ENCODE measurements at places on chromosomes 1 and 21.

DNA sequence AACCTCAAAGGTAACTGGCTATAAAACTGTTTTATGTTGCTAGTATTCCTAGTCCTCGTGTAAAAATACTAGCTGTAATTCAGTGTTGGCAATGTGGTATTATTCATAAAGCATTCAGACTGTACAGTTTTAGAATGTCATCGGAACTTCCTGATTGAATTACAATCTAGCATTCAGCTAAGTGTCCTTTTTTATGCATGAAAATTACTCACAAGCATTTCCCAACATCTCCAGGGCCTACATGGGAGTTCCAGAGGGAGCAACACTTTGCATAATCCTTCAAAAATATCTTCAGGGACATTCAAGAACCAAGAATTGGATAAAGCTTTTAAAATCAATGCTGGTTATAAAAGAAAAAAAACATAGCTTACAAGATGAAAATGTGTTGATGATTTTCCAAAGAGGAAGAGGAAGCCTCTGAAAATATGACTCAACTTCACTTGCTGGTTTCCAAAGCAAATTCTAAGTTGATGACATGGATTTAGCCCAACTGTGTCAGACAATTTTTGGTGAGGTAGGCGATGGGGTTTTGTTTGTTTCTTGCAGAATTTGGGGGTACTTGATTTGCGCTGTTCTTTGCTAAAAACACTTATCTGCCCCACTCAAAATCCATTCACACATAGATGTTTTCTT, 137.8 kb downstream of the SLC44A5 start:
- no peak for DNase-seq

DNA sequence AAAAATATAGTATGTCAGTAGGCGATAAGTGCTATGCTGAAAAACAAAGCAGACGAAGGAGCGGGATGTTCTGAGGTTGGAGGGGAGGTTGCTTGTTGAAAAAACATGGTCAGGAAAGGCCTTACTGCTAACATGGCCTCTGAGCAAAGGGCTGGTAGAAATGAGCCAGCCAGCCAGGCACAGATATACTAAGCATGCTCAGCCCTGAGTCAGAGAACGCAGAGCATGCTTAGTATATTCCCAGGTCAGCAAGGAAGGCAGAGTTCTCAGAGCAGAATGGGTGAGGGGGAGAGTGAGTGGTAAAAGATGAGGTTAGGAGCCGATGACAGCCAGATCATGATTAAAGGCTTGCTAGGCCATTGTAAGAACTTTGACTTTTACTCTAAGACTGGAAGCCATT, 36.7 kb downstream of the ZBTB40 start:
- no peak for DNase-seq

- no peak for DNase-seq
Observed at GRCh38 chr21:42252778-42253340, 33.9 kb downstream of the ABCG1 start.

GRCh38 chr21:45224189-45224938, 63.3 kb downstream of the POFUT2 start:
- no peak for DNase-seq

DNA sequence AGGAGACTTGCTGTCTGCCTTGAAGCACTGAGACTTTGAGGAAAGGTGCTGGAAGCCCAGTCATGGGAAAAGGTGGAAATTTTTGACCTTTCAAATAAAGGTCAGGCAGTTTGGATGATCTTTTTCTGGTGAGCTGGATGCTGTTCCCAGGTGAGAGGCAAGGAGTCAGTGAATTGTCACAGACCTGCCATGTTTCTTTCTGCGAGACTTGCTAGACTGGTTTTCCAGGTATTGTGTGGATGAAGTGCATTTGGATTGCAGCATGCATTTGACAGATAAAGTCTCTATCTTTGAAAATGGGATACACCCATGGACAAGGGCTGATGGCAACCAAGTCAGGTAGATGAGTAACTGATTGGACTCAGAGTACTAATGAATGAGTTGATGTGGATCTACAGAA, 65.7 kb upstream of the NHLH2 start:
- DNase-seq = no peak

DNA sequence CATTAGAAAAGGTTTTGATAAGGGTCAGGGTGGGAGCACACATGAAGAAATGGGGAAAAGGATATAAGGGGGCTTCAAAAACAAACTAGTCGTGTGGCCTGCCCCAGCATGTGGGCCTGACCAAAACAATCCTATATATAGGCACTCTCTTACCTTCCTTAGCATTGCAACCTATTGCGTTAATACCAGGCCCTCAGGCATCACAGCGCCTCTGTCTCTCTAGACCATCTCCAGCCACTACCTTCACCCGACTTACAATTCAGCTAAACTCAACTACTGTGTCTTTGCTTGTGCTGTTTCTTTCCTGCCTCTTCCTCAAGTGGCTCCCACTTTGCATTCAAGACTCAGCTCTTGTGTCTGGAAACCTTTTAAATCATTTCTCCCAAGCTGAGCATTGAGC, 47.0 kb upstream of the GJA5 start:
- DNase-seq = no peak

DNA sequence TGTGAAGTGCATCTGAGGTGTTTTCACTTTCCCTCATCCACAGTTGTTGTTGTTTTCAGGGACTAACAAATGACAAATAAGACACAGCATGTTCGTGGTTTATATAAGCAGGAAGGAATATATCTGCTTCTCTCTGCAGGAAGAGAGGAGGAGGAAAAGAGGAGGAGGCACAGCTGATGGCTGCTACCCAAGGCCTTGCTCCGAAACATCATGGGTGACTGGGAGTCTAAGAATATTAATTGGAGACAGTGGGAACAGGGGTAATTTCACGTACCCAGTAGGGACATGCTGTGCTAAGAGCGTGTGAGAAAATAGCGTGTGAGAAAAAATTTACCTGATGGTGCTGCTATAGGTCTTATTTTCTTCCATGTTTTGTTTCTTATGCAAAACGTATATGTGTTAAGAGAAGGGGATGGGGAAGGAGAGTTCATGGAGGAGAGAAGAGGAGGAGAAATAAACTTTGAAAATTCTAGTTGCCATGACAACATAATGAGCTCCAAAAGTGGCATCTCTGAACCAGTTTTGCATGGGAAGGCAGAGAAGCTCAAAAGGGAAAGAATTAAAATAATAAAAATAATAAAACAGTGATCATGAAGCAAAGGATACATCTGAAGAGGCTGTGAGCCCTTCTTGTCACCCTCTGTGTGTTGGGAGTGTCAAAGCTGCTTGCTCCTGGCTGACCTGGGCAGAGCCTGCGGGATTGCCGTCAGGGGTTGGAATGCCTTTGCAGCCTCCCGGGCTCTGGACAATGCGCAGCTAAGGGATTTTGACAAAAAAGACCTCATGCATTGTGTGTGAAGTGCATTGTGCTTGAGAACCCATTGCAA, 192.0 kb downstream of the CACNA1E start:
- no peak for DNase-seq

DNA sequence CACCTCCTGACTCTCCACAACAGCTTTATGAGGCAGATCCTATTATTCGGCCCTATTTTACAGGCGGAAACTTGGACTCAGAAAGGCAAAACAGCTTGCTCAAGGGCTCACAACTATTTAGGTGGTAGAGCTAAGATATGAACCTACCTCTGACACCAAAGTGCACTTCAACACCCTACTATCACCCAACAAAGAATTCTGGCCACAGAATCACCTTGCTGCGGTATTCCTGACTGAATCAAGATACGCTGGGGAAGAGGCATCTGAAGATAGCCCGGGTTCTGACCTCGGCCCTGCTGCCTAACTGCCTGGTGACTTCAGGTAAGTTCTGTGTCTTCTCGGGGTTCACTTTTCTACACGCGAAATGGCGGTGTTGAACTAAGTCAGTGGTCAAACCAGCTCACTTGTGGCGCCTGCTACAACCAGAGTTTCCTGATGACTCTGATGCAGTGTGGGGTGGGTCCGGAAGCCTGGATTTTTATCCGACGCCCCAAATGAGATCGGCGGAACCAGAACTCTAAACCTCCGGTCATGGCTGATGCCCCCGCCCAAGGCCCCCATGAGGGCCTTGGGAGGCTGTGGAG, 608 bp downstream of the PEF1 start:
- peak; percentile 10 for DNase-seq

DNA sequence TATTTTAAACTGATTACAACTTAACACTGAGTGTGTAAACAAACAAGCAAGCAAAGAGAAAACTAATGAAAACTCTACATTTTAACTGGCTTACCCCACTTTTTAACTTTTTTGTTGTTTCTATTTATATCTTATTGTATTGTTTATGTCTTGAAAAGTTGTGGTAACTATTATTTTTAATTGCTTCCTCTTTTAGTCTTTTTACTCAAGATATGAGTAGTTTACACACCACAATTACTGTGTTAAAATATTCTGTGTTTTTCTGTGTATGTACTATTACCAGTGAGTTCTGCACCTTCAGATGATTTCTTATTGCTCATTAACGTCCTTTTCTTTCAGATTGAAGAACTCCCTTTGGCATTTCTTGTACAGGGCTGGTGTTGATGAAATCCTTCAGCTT, 4.7 kb upstream of the HHAT start:
- no peak for DNase-seq

GRCh38 chr1:200960948-200961340, 62.6 kb downstream of the KIF21B start:
- no peak for DNase-seq

- DNase-seq = no peak
Observed at GRCh38 chr1:153919876-153920852, 2.6 kb downstream of the GATAD2B start.

GRCh38 chr1:81808760-81809159, 8.0 kb downstream of the ADGRL2 start:
- DNase-seq = no peak

DNA sequence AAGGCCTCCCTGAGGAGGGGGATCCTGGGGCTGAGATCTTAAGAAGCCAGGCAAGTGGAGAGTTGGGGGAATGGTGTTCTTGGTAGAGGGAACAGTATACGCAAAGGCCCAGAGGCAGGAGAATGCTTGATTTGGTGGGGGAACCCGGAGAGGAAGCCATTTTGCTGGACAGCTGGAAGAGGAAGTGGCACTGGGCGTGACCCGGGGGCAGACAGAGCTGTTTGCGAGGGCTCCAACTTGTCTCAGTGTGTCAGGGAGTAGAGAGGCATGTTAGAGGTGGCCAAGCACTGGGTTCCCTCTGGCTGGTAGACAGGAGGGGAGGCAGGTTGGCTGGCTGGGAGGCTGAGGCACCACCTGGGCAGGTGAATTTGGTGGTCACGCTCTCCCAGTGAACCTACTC, 96.3 kb upstream of the ACTL8 start:
- no peak for DNase-seq

GRCh38 chr1:171081314-171081753, 9.4 kb upstream of the FMO3 start:
- DNase-seq = no peak

DNA sequence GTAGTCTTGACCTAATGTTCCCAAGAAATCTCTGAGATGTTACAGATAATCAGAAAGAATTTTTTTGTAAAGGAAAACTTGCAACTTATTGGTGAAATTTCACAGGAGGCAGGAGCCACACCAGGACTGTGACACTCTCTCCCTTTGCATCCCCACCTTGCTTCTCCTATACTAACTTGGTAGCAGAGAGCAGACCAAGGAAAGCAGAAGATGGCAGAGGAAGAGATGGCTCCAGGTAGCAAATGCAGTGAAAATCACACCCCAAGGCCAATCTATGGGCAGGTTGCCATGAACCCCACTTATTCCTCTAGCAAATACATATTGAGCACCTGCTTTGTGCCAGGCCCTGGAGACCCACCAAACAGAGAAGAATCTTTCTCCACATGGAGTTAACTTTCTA, 303.4 kb upstream of the C1orf174 start:
- no peak for DNase-seq

- no peak for DNase-seq
Observed at GRCh38 chr1:5903031-5903430, 89.2 kb downstream of the NPHP4 start.

GRCh38 chr1:9313576-9313975, 20.9 kb downstream of the SPSB1 start:
- no peak for DNase-seq

DNA sequence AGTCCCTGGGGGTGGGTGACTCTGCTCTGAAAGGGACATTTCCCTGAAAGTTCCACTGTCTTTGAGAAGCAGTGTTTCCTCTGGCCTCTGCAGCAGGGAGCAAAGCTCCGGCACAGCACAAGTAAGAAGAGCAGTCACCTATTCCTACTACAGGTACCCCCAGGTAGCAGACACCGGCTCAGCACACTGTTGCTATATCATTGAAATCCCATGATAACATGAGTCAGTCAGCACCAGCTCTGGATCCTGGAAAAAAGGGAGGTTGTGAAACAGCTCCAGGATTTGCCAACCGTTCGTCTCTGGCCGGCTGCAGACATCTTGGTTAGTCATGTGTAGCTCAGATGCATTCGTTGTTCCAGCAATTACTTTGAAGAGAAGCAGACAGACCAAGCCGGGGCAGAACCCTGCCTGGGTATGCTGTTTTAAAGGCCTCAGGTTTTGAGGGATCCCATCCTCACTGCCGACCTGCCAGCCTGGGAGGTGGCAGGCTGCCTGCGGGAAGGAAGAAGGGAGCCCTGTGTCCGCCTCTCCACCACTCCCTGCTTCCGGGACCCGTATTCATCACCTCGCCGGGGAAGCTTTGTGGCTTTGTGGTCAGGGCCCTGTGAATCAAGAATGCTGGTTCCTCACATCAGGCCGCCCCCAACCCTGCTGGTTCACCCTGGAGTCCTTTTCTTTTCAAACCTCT, 139.2 kb downstream of the CLIC6 start:
- no peak for DNase-seq

DNA sequence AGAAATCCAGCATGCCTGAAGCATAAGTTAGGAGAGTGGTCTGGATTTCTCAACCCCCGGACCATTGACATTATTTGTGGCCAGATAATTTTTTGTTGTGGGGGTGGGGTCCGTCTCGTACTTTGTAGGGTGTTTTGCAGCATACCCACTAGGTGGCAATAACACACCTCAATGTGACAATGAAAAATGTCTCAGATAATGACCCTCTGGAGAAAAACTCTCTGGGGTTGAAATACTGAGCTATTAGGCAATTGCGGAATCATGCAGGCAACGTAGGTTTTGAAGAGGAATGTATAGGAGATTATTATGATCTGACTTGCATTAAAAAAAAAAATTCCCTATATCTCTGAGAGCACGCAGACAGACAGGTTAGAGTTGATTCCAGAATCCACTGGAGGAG, 25.3 kb upstream of the RRP15 start:
- DNase-seq = no peak

DNA sequence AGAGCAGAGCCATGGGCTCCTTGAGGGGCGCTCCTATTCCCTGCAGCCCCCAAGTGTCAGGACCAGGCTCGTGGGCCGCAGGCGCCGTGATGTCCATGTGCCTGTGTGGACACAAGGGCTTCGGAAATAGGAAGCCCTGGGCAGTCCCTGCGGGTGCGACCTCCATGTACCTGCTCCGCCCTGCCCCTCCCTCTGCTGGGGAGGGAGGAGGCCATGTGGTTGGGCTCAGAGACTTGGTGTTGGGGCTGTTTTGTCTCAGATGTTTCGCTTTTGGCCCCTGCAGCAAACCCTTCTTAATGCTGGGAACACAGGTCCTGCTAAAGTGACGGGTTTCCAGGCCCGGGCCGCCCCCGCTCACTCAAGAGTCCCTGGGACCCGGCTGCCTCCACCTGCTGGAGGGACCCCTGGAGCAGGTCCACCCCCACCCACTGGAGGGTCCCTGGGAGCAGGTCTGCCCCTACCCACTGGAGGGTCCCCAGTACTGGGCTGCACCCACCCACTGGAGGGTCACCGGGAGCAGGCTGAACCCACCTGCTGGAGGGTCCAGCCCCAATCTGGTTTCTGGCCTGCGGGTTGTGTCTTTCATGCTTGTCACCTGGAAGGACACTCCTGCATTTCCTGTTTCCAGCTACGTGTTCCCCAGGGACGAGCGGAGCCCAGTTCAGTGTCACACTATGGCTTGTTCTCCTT, 156.5 kb downstream of the PEX14 start:
- DNase-seq = no peak

Data from NCI-H446 (cell line).